Umbilical cord (tissue), 2 donors: ENCODE measurements at places on chromosomes 3 and 15. TPM values are rescaled to one million over a fixed set of nuclear protein-coding genes. Genes with fewer than 3 reads are reported as not detected.
A peak's percentile ranks its signal among the peaks of the same experiment; 100 is the strongest.

The ATP13A4 gene
- total RNA-seq: 16.6 TPM

- no peak for DNase-seq
These were observed 6.7 kb downstream of the SLTM start for GRCh38 chr15:58926823-58927222.

The AGBL1 gene
- total RNA-seq: 4.8 TPM

- no peak for DNase-seq
These were observed 3.4 kb downstream of the KIF23 start for GRCh38 chr15:69417581-69417980.

DNA sequence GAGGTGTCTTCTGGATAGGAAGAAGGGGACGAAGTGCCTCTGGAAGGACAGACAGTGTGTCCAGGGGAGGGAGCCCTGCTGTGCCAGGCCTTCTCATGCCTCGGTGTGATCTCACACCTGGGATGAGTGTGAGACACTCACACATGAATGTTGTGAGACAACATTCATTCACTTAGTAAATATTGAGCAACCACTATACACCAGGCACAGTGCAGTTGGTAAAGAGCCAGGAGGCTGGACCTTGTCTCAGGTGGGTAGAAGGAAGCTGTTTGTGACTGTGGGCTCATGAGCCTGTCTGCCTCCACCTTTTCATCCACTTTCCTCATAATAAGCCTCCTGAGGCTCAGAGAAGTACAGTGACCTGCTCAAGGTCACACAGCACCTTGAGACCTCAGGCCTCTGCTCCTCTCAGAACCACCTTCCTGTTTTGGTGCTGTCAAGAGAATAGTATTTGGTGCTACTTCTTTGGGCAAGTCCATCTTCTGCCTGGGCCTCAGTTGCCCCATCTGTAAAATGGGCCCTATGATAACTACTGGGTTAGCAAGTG lies 20.9 kb downstream of the SLC6A6 start:
- DNase-seq: no peak

The CCDC54 gene
- total RNA-seq: 1.4 TPM

- no peak for DNase-seq
These were observed 17.9 kb downstream of the GRIP2 start for GRCh38 chr3:14522129-14522691.

DNA sequence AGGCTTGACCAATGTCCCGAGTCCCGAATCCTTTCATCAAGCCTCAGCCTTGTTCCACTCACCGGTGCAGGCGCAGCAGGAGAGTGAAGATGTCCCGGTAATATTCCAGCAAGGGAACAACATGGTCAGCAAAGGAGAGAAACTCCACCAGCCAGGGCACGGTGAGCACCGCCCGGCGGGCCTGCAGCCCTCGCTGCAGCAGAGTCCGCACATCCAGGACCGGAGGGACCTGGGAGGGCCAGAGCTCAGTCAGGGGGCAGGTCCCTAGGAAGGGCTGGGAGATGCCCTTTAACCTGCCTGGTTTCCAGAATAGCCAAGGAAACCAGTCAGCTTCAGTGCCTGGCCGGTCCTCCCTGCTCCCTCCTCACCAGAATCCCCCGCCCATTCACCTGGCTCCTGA lies 6.4 kb downstream of the CDAN1 start:
- no peak for DNase-seq

DNA sequence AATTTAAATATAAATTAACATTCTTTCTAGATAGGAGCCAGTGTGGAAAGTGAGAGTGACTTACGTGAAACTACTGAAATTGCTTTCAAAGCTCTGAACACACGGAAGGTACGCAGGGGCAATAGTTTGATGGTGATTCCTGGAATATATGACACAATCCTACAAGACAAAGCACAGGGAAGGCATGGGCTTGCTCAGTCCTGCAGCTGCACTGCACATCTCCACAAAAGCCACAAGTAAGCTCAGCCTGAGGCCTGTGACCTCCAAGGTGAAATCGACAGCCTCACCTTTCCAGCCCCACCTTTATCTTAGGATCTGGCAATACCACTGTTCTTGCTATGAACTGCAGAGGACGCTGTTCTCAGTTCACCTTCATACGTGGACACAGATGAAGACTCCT lies 109.3 kb upstream of the SCN10A start:
- no peak for DNase-seq

DNA sequence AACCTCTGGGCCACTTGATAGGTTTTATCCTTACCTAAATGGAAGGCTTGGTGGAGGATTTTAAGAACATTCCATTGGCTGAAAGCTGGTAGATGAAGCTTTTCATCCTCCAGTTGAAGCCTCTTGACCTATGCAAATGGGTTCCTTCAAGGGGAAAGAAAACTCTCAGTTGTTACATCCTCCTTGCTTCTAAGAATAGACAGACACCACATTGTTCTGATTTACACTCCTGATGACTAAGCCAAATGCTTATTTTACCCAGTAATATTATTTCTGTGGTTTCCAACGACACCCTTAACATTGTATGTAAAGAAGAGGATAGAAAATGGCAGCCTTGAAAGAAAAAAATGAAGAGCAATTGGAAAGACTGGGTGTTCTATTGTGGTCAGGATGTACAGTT lies 480.5 kb downstream of the OTOL1 start:
- DNase-seq: no peak

GRCh38 chr15:33988384-33988783 lies 20.1 kb downstream of the CHRM5 start:
- no peak for DNase-seq

The WDR93 gene
- 1.7 TPM for total RNA-seq

GRCh38 chr15:101521591-101521990 lies 32.1 kb upstream of the PCSK6 start:
- no peak for DNase-seq

The CCDC9B gene
- 13.0 TPM for total RNA-seq

DNA sequence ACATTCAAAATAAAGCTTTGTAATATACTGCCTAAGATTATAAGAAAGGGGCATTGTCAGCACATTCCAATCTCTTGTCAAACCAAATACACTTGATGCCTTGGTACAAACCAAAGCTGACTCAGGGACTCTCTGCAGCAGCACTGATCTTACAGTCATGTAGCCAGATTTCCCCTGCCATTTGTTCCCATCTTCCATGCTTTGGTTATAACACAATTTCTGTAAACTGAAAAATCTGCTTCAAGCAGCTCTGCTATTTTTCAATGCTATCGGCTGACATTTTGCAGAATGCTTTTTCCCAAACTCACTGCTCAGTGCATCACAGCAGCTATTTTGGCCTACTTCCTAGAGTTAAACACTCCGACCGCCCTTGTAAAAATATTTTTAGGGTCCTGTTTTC lies 18.2 kb downstream of the PLOD2 start:
- peak; percentile 96 for DNase-seq

DNA sequence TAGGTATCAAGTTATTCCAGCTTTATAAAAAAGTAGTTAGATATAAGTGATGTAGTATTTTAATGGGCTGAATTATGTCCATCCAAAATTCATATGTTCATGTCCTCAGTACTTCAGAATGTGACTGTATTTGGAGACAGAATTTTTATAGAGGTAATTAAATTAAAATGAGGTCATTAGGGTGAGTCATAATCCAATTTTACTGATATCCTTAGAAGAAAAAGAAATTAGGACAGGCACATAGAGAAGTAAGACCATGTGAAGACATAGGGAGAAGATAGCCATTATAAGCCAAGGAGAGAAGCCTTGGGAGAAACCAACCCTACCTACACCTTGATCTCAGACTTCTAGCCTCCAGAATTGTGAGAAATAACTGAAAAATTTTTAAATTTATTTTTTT lies 30.3 kb downstream of the RAP2B start:
- no peak for DNase-seq

The OSTN gene
- 52.5 TPM for total RNA-seq

GRCh38 chr3:7999384-7999783 lies 502.2 kb upstream of the LMCD1 start:
- no peak for DNase-seq

DNA sequence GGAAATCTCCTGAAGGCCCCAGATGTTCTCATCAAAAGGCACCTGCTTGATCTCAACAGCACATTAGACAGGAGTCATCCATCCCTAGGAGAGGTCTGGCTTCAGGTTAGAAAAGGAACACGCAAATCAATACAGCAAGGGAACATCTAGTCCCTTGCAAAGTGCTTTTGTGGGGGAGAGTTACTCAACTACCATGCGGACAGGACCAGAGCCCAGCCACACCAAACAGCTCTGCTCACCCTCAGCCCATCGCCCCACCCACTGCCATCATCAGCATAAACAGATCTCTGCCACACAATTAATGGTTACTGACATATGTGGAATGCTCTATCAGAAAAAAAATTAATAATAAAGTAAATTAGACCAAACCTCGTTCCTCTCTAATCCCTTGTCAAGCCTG lies 85.6 kb downstream of the MYLK start:
- DNase-seq: no peak

DNA sequence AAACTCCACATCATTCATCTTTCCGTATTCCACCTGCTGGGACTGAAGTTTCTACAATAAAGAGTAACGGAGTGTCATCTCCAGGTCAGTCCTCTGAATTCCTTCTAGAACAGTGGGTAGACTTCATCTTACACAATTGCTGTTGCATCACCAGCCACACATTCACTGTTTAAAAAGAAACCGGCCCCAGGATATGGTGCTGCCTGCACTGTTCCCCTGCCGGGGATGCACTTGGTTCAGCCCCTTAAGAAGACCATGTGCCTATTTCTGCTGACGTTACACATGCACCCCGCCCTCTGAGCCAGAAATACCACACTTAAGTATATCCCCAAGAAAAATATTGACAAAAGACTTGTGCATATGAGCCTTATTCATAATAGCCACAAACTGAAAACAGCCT lies 233.4 kb downstream of the FEZF2 start:
- no peak for DNase-seq

- DNase-seq: no peak
These were observed 60.5 kb downstream of the ITGB5 start for GRCh38 chr3:124826703-124827102.

The GCSAM gene
- 1.2 TPM for total RNA-seq

DNA sequence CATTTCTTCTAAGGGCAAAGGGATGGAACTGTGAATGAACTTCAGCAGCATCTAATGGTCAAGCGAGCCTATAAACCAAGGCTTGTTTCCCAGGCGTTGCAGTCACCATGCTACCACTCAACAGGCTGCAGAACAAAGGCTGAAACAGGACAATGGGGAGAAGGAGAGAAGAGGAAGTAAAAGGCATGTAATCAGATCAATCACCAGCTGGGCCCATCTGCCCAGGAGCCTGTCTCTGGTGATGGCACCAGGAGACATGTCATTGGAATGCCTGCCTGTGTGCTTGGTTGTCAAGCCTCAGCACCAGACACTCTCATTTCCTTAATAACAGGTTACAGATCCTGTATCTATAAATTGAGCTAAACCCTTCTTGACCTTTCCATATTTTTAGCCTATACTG lies 81.7 kb upstream of the UMPS start:
- DNase-seq: no peak

- peak; percentile 26 for DNase-seq
These were observed 3.9 kb downstream of the CIAO2A start for GRCh38 chr15:64089543-64090280.

DNA sequence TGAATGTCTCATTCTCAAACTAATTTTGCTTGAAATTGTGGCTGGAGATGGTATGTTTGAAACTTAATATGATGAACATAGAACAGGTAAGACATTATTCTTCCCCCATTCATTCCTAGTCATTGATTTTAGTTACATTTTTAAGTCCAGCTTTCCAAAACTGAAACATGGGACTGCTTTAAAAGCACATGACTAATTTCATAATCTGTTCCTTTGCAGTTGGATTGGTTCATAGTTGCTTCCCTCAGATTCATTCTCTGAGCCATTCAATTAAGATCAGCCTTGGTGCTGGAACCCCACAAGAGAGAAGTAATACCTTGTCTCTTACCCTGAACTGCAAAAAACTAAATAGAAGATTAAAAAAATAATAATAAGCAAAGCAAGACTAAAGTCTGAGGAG lies 87.5 kb upstream of the TGFBR2 start:
- no peak for DNase-seq

DNA sequence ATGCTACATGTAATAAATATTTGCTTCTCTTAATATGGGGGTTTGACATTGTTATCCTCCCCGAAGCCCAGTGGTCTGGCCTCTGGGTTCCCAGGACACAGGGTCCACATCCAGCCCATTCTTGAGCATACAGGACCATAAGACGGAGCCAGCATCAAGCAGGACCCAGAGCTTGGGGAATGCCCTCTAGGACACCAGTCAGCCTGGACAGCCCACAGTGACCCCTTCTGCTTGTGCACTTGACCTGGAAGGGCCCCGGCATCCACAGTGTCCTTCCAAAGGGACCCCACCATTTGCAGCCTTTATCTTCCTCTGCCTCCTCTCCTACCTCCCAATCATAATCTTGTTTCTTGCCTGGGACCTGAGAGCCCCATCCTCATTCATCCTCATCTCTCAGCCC lies 46.2 kb upstream of the IREB2 start:
- DNase-seq: no peak

The CLEC3B gene
- total RNA-seq: 18.3 TPM

The SI gene
- total RNA-seq: 0.24 TPM

DNA sequence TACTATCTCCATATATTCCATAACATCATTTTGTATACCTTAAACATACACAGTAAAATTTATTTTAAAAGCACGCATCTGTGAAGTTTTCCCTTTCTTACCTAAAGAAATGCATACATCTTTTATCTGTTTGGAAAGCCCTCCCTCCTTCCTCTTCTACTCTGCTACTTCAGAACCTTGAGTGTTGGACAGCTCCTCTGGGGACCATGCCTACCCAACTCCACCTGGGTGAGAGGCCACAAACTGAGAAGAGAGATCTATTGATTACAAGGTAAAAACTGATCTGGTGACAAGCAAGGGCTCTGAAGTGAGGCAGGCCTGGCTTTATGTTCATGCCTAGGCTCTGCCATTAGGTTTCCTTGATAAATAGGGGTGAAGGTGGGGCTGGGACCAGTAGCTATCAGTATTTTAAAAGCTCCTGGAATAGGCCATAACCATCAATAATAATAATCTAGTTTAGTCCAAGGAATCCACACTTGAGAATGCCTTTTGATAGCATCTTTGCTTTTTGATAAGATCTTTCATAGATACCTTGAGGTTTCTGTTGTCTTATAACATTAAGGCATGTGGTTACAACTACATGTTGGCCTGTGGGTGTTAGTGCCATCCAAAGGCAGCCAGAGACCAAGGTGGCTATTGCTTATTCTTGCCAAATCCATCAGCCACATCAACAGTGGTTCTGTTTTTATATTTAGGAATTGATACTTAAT lies 148.8 kb downstream of the KCNMB2 start:
- DNase-seq: no peak

GRCh38 chr15:81749716-81750375 lies 296.0 kb downstream of the MEX3B start:
- DNase-seq: no peak

- DNase-seq: no peak
These were observed 339.7 kb upstream of the RASGRP1 start for GRCh38 chr15:38904298-38904697.

- DNase-seq: no peak
These were observed 20.6 kb downstream of the ABTB1 start for GRCh38 chr3:127693336-127693843.

DNA sequence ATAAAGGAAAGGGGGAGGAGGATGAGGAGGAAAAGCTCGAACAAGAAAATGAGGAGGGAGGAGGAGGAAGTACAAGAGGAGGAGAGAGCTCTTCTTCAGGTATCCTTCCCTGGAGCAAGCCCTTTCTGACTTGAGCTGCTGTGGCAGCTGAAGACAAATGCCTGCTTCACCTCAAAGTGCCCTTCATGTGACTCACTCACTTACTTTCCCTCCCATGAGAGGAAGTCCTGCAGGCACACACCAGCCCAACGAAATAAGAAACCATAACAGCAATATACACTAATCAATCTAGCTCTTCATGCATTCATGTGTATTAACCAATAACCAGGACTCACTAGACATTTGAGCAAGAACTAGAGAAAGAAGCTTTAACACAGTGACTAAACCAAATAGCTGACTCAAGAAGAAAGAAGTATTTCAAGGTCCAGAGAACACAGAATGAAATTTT lies 251.9 kb downstream of the IGSF11 start:
- DNase-seq: no peak

The CCDC71 gene
- 7.0 TPM for total RNA-seq
